Right renal cortex interstitium (tissue), 3 donors: ENCODE measurements at places on chromosomes 12 and 14.
A peak's percentile ranks its signal among the peaks of the same experiment; 100 is the strongest.

DNA sequence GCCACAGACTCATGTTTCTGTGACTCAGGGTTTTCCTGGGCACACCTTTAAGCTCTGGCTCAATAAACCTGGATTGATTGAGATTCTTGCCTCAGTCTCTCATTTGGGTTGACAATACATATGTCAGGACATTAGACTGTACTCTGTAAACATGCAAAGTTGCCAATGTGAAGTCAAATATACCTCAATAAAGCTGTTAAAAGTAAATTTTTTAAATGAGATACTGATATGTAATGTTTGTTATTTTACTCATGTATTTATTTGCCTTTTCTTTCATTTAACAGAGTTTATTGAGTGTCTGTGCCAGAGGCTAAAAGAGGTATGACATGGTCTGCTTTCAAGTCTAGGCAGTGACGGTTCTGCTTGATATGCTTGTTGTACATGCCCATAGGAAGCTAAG, 3.7 kb upstream of the ETFBKMT start:
- DNase-seq = no peak

DNA sequence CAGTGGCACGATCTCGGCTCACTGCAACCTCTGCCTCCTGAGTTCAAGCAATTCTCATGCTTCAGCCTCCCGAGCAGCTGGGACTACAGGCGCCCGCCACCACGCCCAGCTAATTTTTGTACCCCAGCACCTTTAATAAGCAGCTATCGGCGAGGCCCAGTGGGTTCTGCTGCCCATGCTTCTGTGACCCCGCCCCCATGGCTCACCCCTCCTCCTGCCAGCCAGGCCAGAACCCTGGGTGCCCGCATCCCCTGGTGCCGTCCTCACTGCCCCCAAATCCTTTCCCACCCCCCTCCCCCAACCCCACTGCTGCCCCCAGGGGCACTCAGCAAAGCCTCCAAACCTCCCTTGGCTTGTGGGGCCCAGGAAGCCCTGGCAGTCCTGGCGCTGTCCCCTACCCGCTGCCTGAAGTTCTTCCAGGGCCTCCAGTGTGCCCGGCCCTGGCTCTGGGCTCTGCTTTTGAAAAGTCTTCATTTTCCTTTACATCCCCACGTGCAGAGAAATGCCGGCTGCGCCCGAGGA, 14.5 kb downstream of the BAG5 start:
- DNase-seq = no peak

GRCh38 chr14:80954687-80955299, 628 bp upstream of the TSHR start:
- peak; percentile 59 for DNase-seq

DNA sequence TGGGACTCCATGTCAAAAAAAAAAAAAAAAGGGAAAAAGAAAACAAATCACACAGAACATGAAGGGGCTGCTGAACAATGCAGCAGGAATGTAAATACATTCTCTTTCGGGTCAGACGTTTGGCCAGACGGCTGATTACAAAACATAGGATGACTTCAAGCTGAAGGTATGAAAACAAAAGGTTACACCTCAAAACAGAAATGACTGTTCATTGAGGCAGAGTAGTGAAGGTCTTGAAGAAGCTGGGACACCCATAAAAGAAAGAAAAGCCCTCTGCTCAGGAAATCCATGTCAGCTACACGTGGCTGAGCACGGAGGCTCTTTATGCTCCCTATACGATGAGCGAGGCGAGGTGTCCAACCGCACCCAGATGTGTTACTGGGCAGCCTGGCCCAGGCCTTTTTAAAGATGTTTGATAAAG, 37.7 kb downstream of the FGD4 start:
- no peak for DNase-seq

- no peak for DNase-seq
These were observed 129.0 kb upstream of the WSCD2 start for GRCh38 chr12:108000111-108000510.

- DNase-seq = no peak
These were observed 24.7 kb downstream of the ANKLE2 start for GRCh38 chr12:132736913-132737312.

GRCh38 chr12:118237052-118237665, 101.2 kb downstream of the PEBP1 start:
- DNase-seq = no peak

GRCh38 chr12:80857311-80857710, 80.4 kb downstream of the LIN7A start:
- no peak for DNase-seq

GRCh38 chr14:104734991-104735779, 11.2 kb downstream of the ADSS1 start:
- no peak for DNase-seq

DNA sequence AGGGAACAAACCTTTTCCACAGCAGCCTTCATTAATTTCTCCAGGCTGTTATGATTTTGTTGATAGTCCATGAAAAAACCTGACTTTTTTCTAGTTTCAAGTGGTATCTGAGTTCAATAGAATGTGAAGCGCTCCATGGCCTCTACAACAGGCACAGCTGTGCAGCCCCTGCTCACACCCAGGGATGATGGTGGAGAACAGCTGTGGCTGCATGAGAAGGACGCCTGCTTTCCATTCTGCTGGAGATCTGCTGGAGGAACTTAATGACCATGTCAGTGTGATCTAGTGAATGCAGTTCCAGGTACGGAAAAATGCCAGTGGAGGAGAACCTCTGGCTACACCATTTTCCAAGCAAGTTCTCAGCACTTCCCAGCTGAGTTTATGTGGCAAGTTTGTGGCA, 80.6 kb downstream of the PIWIL1 start:
- no peak for DNase-seq

DNA sequence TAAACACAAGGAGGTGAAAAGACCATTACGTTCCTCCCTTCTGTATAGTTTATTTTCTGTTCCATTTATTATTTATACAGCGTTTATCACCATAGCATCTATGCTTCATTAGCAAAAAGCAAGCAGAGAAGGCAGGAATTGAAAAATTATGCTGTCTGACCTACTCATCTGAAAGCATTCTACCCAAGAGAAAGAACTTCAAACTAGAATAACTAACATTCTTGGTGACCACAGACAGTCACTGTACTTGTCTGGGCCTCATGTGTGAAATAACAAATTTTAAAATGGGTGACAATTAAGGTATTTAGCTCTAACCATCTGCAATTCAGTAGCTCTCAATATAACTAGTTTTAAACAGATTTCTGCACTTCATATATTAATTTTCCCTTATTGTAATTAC, 29.3 kb upstream of the PDE3A start:
- no peak for DNase-seq

- no peak for DNase-seq
These were observed 15.5 kb upstream of the PAPOLA start for GRCh38 chr14:96486705-96487104.

- no peak for DNase-seq
These were observed 122.7 kb upstream of the CPM start for GRCh38 chr12:69055706-69056105.
